Activated CD4-positive, alpha-beta T cell treated with anti-CD3 and anti-CD28 coated beads for 24 hours (primary cell): ENCODE measurements at places on chromosomes 2 and 18.

- no peak for DNase-seq
These were observed 54.7 kb upstream of the FAM110C start for GRCh38 chr2:101016-101415.

- DNase-seq = no peak
These were observed 45.1 kb downstream of the COX7A2L start for GRCh38 chr2:42315844-42316470.

DNA sequence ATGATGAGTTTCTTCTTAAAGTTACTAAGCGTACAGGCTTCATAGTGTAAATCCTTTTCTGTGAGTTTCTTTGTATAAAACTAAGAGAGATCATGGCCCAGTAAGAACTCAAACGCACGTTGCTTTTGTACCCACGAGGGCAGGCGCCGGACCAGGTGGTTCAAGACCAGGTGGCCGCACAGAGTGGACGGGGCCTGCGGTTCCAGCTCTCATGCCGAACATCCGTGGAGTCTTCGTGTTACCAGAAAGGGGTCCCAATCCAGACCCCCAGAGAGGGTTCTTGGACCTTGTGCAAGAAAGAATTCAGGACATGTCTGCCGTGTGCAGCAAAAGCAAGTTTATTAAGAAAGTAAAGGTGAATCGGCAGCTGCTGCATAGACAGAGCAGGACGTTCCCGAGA is 53.0 kb downstream of the KCNG2 start:
- DNase-seq = no peak

DNA sequence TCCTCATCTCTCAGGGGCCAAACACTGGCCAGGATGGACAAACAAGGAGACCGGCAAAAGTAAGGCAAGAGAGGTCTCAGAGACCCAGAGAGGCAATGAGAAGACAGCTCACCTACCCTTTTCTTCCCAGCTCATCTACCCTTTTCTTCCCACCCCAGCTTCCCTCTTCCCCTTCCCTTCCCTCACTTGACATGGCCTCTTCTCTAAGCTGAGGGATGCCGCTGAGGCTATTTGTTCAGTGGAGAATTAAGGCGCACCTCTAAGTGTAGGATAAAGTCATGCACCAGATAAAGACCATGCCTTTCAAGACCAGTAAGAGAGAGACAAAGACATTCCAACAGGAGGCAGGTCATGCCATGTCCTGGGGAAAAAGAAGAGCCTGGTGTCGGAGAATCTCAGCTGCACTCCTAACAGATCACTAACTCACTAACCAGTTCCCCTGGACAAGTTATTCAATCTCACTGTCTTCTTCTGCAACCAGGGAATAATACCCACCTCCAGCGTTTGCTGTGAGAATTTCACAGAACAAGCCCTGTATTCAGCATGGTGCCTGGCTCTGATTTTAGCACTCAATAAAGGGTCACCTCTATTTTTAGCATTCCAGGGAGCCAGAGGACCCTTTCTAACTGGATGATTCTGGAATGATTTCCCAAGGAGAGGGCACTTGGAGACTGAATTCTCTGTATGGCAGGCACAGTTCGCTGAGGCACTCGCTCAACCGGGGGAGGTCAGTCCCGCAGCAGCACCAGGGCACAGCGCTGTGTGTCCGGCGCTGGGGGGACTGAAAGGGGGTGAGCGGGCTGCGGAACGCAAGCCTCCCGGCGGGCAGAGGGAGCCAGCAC is 3.0 kb upstream of the FOSL2 start:
- no peak for DNase-seq

- no peak for DNase-seq
These were observed 112.4 kb downstream of the FEZ2 start for GRCh38 chr2:36485521-36485920.

- no peak for DNase-seq
These were observed 58.9 kb upstream of the THUMPD2 start for GRCh38 chr2:39837856-39838453.

DNA sequence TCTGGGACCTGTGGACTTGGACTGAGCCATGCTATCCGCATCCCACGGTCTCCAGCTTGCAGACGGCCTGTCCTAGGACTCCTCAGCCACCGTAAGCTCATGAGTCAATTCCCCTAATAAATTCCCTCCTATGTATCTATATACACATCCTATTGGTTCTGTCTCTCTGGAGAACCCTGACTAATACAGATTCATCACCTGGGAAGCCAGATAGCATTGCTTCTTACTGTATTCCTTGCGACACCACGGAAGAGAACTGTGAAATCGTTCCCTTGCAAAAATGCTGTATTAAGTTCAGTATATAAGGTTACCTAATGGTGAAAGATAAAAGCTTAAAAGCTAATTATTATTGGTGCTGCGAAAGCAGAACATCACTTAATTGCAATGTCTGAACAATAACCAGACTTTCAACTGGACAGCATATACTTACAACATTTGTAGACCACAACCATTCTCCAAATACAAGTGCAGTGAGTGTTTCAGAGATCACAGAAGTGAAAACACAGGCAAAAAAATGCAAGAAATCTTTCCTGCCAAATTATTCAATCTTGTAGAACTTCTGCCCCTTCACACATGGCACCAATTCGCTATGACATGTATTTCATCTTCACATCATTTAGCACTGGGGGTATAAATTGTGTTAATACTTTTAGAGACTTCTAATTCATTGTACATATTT is 352.9 kb downstream of the TXNL1 start:
- no peak for DNase-seq

- DNase-seq = no peak
These were observed 138.3 kb downstream of the NCK2 start for GRCh38 chr2:105882920-105883435.
